Left forelimb (tissue), 1 donor: ENCODE measurements at places on chromosomes 7 and 10.

GRCh38 chr7:102258749-102259107 is 27.9 kb upstream of the SH2B2 start:
- DNase-seq: no peak

GRCh38 chr10:93403152-93404047 is 78.7 kb downstream of the MYOF start:
- DNase-seq: no peak

GRCh38 chr10:47055386-47056246 is 144.4 kb downstream of the PTPN20 start:
- DNase-seq: peak; percentile 53

DNA sequence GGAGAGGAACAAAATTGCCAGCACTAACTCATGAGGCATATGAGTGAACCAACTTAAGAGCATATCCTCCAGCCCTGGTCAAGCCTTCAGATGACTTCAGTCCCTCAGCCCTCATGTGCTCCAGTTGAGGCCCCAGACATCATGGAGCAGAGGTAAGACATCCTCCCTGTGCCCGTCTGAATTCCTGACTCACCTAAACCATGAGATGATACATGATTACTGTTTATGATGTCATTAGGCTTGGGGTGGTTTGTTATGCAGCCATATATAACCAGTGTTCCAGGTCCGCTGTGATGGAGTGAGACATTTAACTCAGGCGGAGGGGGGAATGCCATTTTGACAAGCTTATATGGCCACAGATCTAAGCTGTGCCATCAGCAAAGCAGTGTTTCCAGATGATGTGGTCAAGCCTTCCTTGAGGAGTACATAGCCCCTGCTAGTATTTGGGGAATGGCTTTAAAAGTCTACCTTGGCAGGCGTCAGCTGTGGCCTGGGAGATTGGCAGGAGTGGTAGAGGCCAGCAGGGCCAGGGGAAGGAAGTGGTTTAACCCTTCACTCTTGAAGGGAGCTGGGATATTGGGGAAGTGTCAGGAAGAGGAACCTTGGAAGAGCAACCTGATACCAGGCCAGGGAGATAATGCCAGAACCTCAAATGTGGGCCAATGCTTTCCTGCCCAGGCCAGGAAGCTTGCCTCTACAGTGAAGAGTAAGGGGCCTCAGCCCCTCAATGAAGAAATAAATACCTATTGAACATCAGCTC is 343.0 kb upstream of the PODXL start:
- DNase-seq: peak; percentile 45

- peak; percentile 42 for DNase-seq
These were observed 61.1 kb downstream of the MKI67 start for GRCh38 chr10:128064970-128065580.

GRCh38 chr7:3461923-3462322 is 160.9 kb downstream of the SDK1 start:
- no peak for DNase-seq
